Erythroblast (primary cell): ENCODE measurements at places on chromosomes 5 and 9.

- no peak for DNase-seq
Measured at GRCh38 chr5:133729800-133730199, 117.5 kb upstream of the FSTL4 start.

DNA sequence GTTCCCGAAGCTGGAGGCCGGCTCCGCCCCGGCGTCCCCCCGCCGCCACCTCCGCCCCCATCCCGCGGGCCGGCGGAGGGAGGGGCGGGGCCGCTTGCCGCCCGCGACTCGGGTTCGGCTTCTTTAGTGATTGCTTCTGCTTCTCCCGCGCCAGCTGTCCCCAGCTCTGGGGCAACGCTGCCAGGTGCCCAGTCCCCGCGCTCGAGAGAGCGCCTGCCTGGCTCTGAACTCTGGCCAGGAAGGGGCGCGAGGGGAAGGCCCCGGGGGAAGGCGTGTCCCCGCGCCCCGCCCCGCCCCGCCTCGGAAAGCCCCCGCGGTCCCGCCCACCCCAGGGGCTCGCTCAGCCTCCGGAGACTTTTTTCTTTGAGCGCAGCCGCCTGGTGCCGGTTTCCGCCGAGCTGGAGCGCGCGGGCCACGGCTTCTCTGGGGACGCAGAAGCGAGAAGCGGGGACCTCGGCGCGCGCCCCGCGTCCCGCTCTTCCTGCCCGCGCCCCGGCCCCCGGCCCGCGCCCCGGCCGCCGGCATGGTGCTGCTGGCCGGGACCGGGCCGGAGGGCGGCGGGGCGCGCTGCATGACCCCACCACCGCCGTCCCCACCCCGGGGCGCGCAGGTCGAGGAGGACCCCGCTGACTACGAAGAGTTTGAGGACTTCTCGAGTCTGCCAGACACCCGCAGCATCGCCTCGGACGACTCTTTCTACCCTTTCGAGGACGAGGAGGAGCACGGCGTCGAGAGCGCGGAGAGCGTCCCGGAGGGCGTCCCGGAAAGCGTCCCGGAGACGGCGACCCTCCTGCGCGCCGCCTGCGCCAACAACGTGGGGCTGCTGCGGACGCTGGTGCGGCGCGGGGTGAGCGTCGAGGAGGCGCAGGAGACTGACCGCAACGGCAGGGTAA is at the start of gene ANKRD33B:
Gene ANKRD33B (plus strand): TSS at position 126 of the 893 bp plus-strand sequence. CDS start 398 bp downstream, at position 524.
- DNase-seq, result peak; percentile 49

DNA sequence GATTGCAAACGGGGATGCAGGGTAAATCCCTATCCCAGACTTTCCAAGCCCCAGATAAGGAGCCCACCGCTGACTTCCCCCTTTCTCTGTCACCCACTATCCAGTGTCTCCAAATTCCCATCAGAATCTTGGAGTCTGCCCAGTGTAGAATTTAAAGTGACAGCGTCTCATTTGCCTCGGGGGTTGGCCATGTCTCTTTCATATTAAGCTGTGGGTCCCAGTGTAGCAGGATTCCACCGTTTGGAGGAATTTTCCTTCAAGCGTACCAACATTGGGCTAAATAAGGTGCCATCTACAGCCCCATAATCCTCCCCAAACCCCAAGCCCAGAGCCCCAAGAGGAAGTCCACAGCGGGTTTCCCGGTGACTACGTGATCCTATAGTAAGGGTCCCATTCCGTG is 1.1 kb downstream of the BRINP1 start:
- DNase-seq, result no peak

DNA sequence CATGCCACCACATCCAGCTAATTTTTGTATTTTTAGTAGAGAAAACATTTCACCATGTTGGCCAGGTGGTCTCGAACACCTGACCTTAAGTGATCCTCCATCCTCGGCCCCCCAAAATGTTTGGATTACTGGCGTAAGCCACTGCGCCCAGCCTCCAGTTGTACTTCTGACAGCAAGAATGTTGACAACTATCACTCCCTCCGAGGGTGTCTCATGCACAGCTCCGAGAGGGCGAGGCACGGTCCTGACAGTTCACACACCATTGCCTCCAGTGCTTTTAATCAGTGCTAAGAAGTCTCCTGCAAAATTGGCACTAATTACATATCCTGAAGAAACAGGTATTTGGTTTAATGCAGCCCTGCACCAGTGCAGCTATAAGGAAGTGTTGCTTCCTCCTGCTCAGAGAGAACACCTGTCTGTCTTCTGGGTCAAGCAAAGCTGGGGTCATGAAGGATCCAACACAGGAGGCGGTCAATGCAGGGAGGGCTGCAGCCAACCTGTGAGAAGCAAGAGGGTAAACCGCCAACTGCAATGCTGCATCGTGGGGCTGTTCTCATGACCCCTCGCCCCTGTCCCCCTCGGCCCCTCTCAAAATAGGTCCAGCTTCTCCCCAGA is 184.0 kb downstream of the MED10 start:
- DNase-seq, result no peak

GRCh38 chr5:120738568-120738967 is 274.5 kb downstream of the PRR16 start:
- DNase-seq, result no peak

DNA sequence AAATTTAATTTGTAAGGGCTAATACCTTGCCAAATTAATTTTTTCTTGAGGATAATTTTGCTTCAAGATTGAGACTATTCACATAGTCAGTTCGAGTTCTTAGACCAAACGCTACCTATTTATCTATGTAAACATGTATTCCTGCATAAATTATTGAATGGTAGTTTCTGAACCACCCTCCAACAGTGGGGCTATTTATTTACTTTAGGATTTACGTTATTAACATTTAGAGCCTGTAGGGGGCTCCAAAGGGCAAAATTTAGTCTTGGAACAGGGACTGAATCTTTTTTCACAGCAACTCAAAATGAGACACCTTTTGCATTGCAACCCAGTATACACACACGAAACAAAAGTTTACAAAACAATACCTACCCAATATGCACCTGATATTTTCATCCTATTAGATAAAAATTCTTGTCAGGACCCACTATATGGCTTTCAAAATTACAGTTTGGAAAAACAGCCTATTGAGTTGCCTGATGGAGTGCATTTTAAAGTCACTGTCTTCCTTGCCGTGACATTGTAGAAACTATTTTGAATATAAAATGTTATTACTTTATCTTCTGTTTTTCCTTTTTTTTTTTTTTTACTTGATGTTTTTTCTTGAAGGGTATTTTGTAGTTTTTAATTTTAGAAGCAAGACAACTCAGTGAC is 47.1 kb upstream of the POU4F3 start:
- peak; percentile 50 for DNase-seq

GRCh38 chr5:74257645-74258313 is 382.7 kb downstream of the ENC1 start:
- peak; percentile 58 for DNase-seq

DNA sequence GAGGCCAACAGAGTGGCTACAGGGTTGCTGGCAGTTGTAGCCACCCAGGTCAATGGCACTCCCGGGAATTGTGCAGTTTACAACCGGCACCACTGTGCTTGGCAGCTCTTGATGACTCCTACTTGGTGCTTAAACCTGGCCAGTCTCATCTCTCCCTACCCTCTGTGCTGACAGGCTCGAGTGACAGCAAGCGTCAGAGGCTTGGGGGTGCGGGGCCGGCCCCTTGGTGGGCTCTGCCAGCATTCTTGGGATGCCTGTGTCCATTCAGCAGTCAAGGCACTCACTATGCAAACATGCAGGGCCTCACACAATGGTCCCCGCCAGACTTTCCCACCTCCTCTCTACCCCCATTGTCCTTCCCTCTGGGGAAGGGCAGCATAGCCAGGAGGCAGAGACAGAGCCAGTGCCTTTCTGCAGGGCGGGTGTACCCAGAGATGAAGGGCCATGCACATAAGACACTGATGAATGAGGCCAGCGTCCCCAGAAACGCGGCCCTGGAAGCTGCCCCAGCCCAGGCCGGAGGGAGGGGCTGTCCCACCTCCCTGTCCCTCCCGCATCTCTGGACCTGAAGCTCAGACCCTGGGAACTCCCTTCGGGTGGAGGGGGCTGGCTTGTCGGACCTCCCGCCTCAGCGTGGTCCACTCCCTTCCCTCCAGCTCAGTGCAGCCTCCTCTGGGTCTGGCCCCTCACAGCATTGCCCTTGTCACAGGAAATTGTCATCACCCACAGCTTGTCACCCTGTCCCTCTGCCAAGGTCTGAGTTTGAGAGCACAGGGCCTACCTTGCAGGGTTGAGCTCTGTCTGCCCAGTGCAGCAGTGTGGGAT is 26.4 kb upstream of the NOTCH1 start:
- no peak for DNase-seq

- DNase-seq, result peak; percentile 42
Measured at GRCh38 chr9:78821126-78821822, 524.3 kb downstream of the PSAT1 start.
